ENCODE measurements at places on chromosomes 16 and 17.

DNA sequence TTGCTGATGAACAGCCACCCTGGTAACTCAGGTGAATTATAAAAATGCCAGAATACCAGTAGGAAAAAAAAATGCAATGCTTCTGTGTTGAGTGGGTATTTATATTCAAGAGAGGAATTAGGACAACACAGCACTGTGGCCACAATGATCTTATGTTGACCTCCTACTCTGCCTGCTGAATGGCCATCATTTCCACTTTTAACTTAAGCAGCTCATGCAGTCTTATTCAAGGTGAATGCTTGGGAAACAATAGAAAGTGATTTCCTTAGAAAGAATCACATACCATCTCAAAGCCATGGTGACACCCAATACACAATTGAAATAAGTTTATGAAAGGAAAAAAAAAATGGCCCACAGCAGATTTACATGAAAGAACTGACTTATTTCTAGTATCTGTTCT is 224.0 kb downstream of the CDH8 start:
- no peak for DNase-seq

DNA sequence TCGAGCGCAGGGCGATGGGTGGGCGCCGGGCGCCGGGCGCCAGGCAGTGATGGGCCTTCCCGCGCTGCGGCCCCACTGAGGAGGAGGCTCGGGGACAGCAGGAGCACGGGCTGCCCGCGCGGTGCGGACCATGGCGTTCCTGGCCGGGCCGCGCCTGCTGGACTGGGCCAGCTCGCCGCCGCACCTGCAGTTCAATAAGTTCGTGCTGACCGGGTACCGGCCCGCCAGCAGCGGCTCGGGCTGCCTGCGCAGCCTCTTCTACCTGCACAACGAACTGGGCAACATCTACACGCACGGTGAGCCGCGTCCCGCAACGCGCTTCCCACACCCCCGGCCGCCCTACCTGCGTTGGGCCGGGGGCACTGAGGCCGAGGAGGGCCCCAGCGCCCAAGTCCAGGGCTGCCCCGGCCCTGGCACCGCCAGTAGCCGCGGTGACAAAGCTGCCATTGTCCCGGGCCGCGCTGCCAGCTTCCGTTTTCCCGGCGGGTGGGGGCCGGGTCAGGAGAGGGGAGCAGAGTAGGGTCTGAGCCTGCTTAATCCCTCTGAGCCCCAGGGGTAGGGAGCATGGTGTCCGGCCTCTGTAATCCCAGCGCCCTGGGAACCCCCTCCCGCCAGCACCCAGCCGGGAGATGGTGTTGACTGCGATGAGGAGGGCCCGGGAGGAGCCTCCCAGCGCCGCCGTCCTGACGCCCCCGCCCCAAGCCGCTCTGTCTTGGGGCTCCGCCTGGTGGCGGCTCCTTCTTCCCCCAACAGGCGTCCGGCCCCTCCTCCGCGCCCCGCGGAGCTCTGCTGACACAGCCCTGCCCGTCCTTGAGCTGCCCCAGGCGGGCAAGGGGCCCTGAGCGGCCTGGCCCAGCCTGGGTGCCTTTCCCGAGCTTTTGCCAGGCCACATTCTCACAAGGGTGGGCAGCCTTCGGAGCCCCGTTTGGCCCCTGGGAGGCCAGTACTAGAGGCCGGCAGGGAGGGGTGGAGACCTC is 685 bp downstream of the PAQR4 start:
- DNase-seq = peak; percentile 79

DNA sequence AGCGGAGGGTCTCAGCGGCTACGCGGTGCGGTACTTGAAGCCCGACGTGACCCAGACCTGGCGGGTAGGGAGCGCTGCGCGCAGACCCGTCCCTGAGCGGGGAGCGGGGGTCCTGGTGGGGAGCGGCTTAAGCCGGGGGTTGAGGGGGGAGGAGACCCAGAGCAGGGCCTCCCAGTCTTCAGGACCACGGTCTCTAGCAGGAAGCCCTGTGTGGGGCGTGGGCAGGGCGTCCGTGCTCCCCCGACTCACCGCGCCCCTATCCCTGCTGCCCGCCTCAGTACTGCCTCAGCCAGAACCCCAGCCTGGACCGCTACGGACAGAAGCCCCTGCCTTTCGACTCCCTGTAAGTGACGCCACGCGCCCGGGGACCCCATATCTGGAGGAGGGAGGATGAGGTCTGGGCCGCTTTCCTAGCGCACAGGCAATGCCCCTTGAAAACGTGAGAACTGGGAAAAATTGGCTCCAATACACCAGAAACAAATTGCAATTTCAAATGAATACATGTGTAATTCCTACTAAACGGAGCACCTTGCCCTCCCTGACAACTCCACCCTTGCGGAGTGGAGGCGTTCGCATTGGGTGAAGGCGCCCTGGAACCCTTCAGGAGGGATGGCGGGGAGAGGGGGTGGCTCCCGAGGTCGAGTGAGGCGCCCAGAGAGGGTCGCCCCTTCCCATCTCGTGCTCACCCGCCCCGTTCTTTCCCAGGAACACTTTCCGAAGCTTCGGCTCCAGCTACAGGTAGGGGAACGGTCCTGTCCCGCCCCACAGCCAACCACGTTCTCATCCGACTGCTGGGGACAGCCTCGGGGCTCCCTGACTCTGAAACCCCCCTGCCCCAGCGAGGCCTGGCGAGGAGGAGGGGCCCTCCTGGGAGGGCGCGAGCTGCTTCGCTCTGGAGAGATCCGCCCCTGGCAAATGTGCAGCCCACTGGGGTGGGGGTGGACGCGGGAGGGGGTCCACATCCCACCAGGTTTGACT is 14.6 kb upstream of the CNGB1 start:
- DNase-seq = no peak

- no peak for DNase-seq
These were observed 2.6 kb downstream of the FOXF1 start for GRCh38 chr16:86512860-86513470.

GRCh38 chr16:56871172-56871593 is 6.2 kb downstream of the SLC12A3 start:
- no peak for DNase-seq

GRCh38 chr16:71264299-71264698 is 24.9 kb downstream of the CMTR2 start:
- no peak for DNase-seq

DNA sequence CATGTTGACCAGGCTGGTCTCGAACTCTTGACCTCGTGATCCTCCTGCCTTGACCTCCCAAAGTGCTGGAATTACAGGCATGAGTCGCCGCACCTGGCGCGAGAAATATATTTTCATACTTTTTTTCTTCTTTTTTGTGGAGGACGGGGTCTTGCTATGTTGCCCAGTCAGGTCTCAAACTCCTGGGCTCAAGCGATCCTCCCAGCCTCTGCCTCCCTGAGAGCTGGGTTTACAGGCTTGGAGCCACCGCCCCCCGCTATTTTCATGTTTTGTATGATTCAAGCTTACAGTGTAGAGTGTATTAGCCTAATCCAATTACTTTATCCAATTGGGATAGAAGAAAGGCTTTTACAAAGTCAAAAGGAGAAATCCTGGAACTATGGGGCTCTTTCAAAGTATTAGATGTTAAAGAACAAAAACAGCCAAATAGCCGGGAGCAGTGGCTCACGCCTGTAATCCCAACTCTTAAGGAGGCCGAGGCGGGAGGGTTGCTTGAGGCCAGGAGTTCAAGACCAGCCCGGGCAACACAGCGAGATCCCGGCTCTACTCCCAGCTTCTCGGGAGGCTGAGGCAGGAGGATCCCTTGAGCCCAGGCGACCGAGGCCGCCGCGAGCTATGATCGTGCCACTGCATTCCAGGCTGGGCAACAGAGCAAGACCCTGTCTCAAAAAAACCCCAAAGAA is 1.4 kb upstream of the MAP1LC3B start:
- no peak for DNase-seq

- DNase-seq = no peak
These were observed at the start of gene CENPT for GRCh38 chr16:67847064-67847861. TSS of gene CENPT (minus strand) at chr16:67847693. CDS start at chr16:67833859, 13,834 bp downstream.

DNA sequence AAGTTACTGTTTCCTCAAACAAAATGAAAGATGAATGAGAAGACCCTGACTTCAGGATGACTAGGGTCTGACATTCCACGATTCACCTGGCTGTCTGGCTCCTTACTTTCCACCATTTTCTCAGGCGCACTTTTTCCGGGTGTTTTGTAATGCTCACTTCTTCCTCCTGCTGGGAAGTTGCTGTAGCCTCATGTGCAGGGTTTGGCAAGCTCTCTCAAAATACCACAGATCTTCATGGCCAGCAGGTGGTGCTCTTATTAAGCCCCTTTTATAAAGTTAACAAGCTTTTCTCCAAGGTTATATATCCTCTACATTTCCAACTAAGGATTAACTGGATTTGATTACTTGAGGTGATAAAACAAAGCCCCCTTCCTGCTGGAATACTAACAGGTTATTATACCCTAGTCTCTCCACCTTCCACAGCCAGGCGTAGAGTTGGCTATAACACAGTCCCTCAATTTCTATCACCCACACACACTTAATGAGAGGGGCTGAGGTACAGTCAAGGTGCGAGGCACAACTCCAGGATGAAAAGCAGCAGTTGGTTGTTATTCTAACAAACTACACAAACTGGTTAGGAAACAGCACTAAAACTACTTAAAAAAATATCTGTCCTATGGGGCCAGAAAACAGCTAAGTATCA is 45.4 kb downstream of the STH start:
- DNase-seq = peak; percentile 66

DNA sequence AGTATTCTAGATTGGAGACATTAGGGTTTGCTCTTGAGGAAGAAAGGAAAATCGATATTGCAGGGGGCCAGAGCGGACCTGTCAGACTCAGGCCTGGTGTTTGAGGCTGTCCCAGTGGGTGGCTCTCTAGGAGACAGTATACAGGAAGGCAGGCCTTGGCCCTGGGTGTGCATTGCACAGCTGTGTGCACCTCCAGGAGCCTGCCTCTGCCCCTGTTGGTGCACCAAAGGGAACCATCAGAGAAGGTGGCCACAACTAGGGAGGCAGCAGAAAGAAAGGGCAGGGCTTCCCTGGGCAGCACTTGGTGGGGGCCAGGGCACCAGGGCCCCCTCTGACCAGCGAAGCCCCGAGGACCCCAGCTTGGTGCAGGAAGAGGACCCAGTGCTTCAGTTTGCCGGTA is 188.0 kb downstream of the NTN1 start:
- no peak for DNase-seq

GRCh38 chr17:55614061-55614460 is 102.8 kb upstream of the SMIM36 start:
- no peak for DNase-seq

GRCh38 chr17:68509141-68510057 is 2.8 kb upstream of the PRKAR1A start:
- DNase-seq = no peak

DNA sequence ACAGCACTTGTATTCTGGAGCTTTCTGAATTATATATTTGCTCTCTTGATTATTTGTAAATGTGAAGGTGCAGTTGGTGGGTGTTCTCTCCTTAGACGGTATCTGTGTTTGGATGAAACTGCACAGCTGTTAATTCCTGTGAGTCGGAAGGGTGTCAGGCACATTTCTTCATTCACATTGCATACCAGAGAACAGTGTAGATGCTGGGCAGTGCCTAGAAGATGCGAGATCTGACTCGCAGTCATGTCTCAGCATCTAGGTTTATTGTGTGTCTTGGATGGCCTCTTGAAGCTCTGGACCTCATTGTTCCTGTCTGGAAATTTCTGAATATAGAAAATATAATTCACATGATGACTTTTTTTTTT is 61.2 kb downstream of the CLEC16A start:
- DNase-seq = no peak

DNA sequence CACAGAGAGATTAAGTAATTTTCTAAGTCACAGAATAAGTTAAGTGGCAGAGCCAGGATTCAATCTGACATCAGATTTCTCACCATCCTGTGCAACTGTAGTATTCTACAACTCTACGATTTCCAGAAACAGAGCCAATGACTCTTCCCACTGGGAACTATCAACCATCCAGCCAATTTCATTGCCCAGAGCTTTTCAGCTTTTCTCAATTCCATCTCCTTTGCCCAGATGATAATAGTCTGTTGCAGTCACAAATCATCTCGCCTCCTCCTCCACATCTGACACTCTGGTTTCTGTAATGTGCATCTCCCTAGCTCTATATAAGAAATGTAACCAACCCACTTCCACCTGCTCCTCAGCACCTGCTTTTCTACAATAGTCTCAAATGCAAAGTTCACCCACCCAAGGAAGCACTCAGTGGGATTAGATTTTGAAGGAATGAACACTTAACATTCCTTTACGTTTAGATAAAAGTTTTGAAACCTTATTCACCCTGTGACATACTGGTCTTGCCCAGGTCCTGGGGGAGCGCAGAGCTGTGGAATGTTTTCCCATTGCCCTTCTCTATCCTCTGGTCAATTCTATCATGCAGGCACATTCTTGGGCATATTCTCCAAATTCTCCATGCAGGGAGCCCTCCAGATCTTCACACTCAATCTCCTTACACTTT is 167.8 kb upstream of the ASIC2 start:
- no peak for DNase-seq

GRCh38 chr16:84237994-84238750 is 1.6 kb downstream of the KCNG4 start:
- DNase-seq = no peak

- DNase-seq = no peak
These were observed 121.5 kb downstream of the WSCD1 start for GRCh38 chr17:6191405-6192324.

- no peak for DNase-seq
These were observed 43.6 kb downstream of the BCL7C start for GRCh38 chr16:30850246-30850645.

- DNase-seq = no peak
These were observed at the start of gene ALOXE3 for GRCh38 chr17:8117980-8118768. TSS of gene ALOXE3 (minus strand) at chr17:8118514. CDS start at chr17:8117990, 524 bp downstream.

- DNase-seq = no peak
These were observed 255.1 kb downstream of the SNX29 start for GRCh38 chr16:12231666-12232065.

GRCh38 chr17:22337467-22337866 is 645.1 kb downstream of the KCNJ18 start:
- no peak for DNase-seq
